CD4-positive, CD25-positive, alpha-beta regulatory T cell (primary cell): ENCODE measurements at places on chromosomes 12 and 14. TPM values are rescaled to one million over a fixed set of nuclear protein-coding genes. Genes with fewer than 3 reads are reported as not detected.

DNA sequence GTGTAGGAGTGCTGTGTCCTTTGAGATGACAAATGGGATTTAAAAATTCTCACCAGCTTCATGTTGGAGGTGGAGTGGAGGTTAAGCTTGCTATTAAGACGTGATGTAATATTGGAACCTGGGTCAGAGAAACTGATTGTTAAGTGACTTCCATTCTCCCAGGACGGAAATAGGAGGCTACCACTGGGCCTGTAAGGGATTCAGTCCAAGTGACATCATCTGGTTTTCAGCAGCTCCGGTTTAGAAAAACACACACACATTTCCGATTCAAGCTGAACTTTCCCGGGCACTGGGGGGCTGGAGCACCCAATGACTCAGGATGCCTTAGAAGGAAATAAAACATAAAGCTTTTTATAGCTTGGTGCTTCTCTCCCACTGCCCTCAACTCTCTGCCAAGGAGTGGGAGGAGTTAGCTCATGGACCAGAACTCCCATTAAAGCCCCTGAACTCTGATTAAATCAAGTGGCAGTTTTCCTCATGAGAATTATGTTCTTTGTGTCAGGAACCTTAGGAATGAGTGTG lies 12.4 kb downstream of the CALM1 start:
- DNase-seq, result no peak

LRCOL1 gene
- total RNA-seq, result not detected

DNA sequence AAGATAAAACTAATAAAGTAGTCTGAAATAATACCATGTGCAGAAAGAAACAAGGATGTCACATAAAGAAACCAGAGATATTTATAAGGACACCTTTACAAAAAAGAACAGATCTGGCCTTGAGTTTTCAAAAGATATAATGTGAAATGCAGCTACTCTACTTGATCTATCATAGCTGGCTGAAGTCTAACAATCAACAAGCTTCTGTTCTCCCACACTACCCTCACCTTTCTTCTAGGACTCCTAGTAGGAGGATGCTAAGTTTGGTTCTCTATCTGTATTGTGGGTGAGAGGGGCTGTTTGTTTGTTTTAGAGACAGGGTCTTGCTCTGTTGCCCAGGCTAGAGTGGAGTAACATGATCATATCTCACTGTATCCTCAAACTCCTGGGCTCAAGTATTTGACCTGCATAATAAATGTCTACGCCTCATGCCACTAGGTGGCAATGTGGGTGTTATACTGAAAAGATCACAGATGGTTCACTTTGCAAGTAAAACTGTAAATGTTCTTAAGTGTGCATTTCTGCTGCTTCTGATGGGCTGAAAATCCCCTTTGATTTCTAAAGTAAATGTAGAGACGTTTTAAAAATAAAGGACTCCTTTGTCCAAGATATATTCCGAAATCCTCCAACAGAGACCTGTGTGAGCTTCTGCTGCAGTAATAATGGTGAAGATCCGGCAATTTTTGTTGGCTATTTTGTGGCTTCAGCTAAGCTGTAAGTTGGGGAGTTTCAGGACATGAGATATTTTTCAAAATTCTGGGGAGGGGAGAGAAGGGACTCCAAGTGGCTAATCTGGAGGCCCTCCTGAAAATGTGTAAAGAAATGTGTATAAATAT lies 269.3 kb downstream of the DAD1 start:
- DNase-seq, result peak; percentile 23

AKAP5 gene
- total RNA-seq, result 1.3 TPM

GRCh38 chr12:4151362-4152121 lies 122.0 kb upstream of the CCND2 start:
- DNase-seq, result no peak

DNA sequence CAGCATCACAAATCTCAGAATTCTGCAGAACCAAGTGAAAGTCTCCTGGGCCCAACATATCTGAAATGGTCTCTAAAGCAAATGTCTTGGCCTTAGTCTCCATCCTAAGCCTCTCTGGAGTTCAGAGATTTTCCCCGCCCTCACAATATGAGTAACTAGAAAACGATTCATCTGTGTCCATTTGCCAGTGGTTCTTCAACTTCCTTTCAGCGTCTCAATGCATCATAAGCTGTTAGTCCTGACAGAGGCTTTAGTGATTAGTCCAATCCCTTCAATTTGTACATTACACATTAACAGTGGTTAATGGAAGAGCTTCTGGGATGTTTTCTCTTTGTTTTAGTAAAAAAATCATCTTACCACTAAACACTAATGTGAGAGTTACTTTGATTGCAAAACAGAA lies 17.4 kb downstream of the NPC2 start:
- DNase-seq, result no peak

GPD1 gene
- not detected for total RNA-seq

FAM186B gene
- not detected for total RNA-seq

DNA sequence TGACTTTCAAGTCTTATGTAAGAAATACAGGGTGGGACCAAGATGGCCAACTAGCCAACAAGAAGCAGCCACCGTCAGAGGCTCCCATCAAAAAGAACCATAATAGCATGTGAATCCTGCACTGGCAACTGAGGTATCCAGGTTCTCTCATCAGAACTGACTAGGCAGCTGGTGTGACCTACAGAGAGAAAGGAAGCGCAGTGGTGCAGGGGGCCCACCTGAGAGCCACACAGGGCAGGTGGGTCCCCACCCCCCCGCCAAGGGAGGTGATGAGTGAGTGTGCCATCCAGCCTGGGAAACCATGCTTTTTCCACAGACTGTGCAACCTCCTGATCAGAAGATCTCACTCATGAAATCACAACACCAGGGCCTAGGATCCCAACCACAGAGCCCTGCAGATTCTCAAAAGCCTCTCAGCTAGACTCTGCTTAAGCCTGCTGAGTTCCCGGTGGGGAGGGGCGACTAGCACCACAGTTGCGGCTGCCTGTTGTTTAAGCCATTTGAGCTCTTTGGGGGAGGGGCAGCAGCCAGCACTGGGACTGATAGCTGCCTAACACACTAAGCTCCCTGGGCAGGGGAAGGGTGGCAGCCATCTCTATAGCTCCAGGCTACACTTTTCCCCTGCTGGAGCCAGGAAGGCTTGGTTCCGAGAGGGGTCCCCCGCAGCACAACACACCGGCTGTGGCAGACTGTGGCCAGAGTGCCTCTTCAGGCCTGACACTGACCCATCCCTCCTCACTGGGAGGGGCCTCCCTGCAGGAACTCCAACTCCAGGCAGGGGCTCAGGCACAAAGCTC lies 75.3 kb downstream of the GARIN6 start:
- no peak for DNase-seq

DNA sequence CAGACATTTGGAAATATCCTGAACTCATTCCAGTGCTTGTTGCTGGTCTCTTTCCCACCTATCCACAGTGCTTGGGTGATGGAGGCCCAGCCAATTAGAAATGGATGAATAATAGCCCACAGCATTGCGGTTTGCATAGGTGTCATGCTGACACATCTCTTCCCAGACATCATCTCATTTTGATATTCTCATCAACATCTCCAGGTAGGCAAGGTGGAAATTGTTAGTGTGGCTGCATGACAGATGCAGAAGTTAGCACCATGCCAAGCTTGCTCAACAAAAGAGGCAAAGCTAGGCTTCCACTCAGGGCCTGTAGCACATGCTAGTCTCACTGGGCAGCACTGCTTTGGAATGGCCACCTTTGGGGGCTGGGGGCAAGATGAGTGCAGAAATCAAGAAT lies 1118.9 kb downstream of the VRK1 start:
- no peak for DNase-seq

COCH gene
- total RNA-seq, result not detected

GRCh38 chr14:47269756-47270492 lies 405.5 kb downstream of the MDGA2 start:
- no peak for DNase-seq

PLCZ1 gene
- not detected for total RNA-seq

NPFF gene
- not detected for total RNA-seq

DNA sequence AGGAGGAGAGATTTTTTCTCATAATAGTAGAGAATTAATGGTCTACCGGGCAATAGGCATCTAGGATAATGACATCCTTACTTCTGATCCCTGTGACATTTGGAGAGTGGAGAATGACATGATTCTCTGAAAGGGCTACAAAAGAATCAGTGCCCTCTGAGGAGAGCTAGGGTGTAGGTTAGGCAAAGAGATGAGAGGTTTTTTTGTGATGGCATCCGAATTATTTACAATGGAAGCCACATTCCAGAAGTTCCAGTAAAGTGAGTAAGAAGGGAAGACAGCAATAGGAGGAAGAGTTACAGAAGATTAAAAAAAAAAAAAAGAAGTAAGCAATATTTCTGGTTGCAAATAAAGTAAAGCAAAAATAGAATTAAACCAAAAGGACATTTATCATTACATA lies 478.0 kb downstream of the RMST start:
- no peak for DNase-seq

GRCh38 chr12:127516467-127516866 lies 750.5 kb upstream of the TMEM132C start:
- DNase-seq, result no peak

GRCh38 chr12:112989806-112990205 lies 11.5 kb downstream of the OAS2 start:
- no peak for DNase-seq

- DNase-seq, result no peak
These were observed 19.8 kb downstream of the MMAB start for GRCh38 chr12:109553483-109553882.

GRCh38 chr12:114783089-114783618 lies 99.2 kb upstream of the TBX3 start:
- DNase-seq, result no peak
